ENCODE measurements at places on chromosomes 11 and 22.

- no peak for DNase-seq
Observed at GRCh38 chr11:46112961-46113607, 8.2 kb downstream of the PHF21A start.

- no peak for DNase-seq
Observed at GRCh38 chr11:118749429-118749828, 41.5 kb downstream of the DDX6 start.

- peak; percentile 61 for DNase-seq
Observed at GRCh38 chr11:64204464-64204989, 2.0 kb upstream of the FERMT3 start.

GRCh38 chr11:16292167-16292859 lies 64.0 kb downstream of the SOX6 start:
- no peak for DNase-seq

- DNase-seq: no peak
Observed at GRCh38 chr11:7427733-7428132, 57.6 kb upstream of the OLFML1 start.

- DNase-seq: no peak
Observed at GRCh38 chr22:50251477-50252081, 514 bp upstream of the HDAC10 start.

DNA sequence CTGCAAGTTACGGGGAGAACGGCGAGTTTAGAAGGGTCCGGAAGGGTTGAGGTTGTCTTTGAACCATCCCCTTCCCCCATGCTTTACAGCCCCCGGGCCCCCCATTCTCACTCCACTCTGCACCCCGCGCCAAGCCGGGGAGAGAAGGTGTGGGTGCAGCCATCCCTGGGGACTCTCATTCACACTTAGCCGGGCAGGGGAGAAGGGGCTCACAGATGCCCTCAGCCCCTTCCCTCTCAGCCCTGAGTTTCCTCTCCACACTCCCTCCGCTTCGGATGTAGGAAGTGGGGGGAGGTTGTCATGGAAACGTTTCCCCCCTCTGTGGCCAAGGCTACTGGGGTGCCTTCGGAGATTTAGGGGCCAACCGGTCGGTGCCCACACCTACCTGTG lies 334 bp downstream of the CADM1 start:
- DNase-seq: no peak

GRCh38 chr11:33063326-33063881 lies 24.0 kb downstream of the TCP11L1 start:
- DNase-seq: no peak

- no peak for DNase-seq
Observed at GRCh38 chr22:28711820-28712777, 29.5 kb downstream of the CHEK2 start.

DNA sequence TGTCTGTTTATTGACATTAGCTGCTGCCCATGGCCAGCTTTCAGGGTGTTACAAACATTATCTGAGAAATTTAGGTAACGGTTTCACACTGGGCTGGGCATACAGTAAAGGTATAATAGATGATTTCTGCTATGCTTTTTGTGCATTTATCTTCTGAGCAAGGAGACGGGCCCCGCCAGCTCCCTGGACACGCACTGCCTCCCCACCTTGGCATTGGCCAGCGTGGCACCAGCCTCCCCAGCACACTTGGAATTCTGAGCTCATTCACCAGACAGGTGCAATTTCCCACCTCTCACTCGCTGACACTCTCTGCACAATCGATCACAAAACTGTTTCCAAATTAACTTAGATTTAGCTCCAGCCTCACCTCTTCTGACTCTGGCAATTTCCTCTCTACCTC lies 222.8 kb downstream of the CEP164 start:
- DNase-seq: no peak

GRCh38 chr11:69193629-69194028 lies 37.9 kb downstream of the SMIM38 start:
- no peak for DNase-seq

- DNase-seq: no peak
Observed at GRCh38 chr11:134510233-134511040, 98.4 kb upstream of the B3GAT1 start.

DNA sequence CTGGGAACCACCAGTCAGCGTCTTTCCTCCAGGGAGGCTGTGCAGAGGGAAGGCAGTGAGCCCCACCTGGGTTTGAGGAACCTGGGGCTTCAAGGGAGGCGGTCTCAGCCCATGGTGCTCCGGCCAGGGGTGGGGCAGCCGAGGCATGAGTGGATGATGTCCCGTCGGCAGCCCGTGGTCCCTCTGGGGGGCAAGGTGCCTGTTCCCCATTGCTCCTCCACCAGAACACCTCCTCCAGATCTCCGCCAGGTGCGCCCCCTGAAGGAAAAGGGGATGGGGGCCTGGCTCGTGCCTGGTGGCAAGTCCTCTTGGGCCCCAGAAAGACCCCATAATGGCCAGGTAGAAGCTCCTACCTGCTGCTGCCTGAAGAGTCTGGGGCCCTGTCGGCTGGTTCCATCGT lies 94.1 kb downstream of the KCNQ1 start:
- no peak for DNase-seq

Measured in stimulated activated naive CD8-positive, alpha-beta T cell treated with anti-CD3 and anti-CD28 coated beads, Interleukin-15, amount 100 ng/mL, for 72 hours (primary cell).